Thymus (tissue), 14 donors: ENCODE measurements at places on chromosomes 5 and 9.

- DNase-seq = no peak
Observed at GRCh38 chr5:142621227-142621626, 64.7 kb downstream of the FGF1 start.

DNA sequence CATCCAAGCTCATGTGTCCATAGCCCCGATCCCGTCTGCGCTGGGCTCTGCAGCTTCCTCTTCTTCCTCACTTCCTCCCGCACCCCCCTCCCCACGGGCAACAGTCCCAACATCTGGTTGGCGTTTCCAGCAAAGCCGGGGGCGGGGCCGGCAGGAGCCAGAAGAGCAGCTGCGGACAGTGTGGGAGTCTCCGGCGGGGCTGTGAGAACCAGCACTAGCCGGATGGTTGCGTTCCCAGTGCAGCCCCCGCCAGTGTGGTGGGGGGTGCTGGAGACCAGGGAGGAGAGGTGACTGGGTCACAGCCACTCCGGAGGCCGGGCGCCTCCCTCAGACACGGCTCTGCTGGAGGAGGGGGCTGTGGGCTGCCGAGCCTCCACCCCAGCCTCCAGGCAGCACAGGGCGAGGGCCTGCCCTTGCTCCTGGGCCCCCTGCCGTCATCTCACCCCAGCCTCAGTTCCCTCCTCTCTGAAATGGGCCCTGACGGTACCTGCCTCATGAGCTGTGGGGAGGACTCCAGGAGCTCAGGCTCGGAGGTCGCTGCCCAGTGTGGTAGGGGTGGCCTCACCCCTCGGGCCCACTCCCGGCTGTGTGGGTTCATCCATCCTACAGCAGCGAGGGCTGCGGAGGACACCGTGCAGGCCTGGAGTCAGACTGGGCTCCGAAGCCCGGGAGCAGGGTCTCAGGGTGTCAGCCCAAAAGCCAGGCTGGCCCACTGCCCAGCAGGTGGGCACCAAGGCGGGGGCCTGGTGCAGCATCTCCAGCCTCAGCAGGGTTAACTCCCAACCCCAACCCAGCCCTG, 41.5 kb upstream of the NOTCH1 start:
- DNase-seq = no peak

- DNase-seq = no peak
Observed at GRCh38 chr5:117262572-117263131, 688.0 kb upstream of the SEMA6A start.

DNA sequence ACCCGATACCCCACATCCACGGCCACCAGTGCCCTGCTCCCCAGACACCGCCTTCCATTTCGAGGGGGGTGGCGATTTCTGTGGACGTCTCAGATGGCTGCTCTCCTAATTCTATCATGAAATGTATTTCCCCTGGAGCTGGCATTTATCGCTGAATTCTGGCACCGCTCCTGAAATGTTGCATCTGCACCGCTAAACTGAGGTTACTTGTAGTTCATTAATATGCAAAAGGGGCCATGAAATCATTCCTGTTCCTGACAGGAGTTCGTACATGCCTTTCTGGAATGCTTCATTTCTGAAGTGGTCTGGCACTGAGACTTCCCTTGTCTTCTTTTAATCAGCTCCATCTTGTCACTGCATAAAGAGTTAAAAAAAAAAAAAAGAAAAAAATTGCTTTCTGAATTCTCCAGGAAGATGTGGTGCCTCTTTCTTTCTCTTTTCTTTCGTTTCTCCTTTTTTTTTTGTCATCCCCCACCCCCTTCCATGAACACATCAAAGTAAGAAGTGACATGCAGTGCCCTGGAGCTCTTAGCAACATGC, 97.7 kb upstream of the SMARCA2 start:
- no peak for DNase-seq
